ENCODE measurements at places on chromosomes 1 and 21. TPM values are rescaled to one million over a fixed set of nuclear protein-coding genes. Genes with fewer than 3 reads are reported as not detected.

DNA sequence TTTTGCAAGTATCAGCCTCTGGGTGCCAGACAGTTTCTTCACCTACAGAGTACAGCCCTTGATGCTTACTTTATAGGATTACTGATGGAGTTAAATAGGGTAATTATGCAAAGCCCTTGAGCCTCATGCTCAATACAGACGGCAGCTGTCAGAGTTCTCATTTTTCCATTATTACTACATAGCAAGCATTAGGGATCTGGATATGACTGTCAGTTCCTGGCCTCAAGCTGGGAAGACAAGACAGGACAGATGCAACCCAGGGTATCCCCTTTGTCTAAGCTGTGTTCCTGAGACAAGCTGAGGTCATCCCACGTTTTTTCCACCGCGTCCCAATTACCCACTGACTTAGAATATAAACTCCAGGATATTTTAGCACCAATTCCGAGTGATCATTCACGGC lies 94.4 kb downstream of the SLC35F3 start:
- no peak for DNase-seq

DNA sequence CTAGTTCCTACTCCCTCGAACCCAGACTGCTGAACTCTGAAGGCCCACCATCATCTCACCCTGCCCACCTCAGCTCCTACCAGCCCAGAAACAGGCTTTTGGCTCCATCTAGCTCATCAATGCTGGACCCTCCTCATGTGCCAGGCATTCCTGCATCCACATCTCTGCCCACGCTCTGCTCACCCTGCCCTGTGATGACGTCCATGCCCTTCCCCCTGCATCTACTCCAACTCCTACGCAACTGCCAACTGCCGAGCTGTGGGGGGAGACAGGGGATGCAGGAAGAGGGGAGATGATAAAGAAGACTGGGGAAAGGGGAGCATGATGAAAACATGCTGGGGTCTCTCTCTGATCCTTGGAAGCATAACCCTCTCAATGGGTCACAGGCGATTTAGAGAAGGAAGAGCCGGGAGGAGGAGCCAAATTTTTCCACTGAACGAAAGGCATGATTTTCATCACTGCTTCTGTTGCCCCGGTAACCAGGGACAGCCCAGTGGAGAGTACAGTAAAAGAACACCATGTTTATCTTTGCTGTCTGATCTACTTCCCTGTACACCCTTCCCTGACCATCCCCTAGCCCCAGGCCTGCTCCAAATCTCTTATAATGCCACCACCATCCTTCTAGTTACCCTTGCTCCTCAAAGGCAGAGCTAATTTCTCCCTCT lies 44.3 kb downstream of the CD34 start:
- DNase-seq, result no peak

Gene OR2L13
- polyA plus RNA-seq, result not detected

Gene SUSD4
- polyA plus RNA-seq, result 28.0 TPM

Gene DNM3
- polyA plus RNA-seq, result 5.2 TPM

DNA sequence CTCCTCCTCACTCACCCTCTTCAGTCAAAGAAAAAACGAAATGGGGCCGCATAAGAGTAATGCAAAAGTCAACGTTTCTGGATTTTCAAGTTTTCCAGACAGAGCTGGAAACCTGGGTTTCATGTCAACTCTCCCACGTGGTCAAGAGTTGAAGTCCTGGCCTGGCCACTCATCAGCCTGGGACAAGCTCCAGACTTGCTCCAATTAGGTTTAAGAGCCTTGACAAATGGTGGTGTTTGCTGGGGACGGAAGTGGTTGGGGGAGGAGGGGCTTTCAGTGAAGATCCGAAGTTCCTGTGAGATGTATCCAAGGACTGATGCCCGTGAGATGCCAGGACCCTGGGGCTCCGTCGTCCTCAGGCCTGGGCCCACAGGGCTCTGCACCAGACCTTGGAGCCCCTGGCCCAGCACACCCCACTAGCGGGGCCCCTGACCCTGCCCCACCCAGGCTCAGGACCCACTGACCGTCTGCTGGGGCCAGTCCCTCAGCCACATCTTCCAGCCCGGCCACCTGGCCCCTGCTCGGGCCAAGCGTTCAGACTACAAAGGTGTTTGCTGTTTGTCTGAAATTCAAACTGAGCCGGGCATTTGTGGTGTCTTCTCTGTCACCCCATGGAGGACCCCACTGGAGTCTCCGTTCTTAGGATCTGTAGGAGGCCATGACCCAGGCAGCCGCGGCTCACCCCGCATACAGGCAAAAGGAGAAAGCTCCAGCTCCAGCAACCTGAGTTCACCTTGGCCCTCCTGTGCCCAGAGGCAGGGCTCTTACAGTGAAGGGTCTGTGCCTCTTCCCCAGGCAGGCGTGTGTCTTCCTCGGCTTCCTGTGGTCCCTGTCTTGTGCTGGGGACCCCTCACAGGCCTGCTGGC lies 53.3 kb downstream of the SIK1 start:
- DNase-seq, result no peak

GRCh38 chr1:55684131-55684650 lies 469.0 kb upstream of the USP24 start:
- no peak for DNase-seq

GRCh38 chr1:215786997-215787396 lies 219.9 kb downstream of the KCTD3 start:
- DNase-seq, result no peak

DNA sequence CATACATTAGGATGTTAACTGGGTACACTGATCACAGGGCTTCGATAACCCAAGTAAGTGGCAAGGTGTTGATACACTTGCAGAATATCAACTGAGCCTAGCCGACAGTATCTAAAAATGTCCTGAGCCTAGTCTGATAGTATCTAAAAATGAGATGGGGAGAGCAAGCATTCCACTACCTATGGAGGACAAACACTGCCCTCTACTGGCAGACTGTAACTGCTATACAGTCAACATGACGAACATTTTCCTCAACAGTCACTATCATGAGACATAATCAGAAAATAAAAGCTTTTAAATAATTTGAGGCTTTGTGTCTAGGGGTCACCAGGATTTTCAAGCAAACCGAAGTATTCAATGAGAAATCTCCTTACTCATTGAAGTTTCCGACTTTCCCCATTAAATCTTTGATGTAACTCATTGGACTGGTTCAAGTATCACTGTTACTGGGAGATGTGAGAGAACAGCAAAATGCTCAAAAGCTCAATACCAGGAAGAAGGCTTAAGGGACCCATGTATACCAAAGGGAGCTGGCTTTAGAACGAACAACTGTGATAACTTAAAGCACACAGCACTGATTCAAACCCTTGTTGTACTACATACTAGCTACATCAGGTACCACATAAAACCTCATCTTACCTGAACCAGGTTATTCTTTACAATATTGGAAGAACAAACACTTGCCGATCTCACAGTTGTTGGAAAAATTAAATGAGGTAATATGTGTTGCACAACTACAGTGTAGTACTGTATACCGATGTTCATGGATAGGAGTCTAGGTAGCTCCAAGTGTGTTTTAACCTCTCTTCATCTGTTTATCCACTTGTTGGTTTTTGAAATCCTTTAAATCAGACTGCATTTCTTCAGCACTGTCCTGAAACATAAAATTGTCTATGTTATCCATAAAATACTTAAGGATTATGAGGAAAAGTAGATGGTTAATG lies 31.1 kb upstream of the SLC45A3 start:
- DNase-seq, result no peak

Gene SMIM1
- 6.3 TPM for polyA plus RNA-seq

DNA sequence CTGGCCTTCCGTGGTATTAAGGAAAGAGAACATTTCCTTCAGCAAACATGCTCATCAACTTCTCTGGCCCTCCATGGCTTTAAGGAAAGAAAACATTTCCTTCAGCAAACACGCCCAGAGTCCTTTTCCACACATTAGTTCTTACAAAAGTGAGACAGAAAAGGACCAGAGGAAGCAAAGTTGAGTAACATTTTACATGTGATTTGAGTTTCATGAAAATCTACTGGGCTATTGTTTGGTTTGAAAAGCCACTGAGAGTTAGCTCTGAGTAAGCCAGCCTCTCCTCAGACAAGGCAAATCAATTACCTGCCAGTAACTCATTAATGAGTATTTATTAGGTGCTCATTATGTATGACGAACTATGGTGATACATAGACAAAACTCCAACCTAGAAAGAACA lies 78.0 kb downstream of the NID1 start:
- DNase-seq, result no peak

GRCh38 chr1:89200663-89201062 lies 1.9 kb upstream of the GBP4 start:
- no peak for DNase-seq

GRCh38 chr1:68178821-68179490 lies 53.4 kb downstream of the WLS start:
- no peak for DNase-seq

DNA sequence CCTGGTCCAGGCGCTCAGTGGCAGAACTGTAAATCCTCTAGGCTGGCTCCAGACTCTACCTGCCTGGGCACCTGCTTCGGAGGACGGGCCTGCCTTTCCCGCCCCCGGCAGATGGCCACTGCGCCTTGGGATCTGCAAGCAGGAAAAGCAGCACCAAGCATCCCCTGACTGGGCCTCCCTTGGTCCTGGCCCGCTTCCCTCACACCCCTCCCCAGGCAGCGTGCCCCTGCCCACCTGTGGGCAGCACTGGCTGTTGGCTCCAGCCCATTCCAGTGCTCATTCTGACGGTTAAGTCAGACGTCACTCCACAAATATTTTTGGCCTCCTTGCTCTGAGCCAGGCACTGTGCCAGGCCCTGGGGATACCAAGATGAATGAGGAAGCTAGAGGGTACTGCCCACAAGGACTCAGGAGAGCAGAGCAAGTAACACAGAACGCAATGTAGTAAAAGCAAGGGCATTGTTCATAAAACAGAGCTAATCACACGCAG lies 22.0 kb upstream of the BLACAT1 start:
- peak; percentile 89 for DNase-seq

Gene CFAP74
- polyA plus RNA-seq, result 2.0 TPM

Gene OR2T3
- not detected for polyA plus RNA-seq

Gene JAM2
- 34.7 TPM for polyA plus RNA-seq

GRCh38 chr1:204564835-204565234 lies 48.6 kb downstream of the MDM4 start:
- DNase-seq, result no peak

DNA sequence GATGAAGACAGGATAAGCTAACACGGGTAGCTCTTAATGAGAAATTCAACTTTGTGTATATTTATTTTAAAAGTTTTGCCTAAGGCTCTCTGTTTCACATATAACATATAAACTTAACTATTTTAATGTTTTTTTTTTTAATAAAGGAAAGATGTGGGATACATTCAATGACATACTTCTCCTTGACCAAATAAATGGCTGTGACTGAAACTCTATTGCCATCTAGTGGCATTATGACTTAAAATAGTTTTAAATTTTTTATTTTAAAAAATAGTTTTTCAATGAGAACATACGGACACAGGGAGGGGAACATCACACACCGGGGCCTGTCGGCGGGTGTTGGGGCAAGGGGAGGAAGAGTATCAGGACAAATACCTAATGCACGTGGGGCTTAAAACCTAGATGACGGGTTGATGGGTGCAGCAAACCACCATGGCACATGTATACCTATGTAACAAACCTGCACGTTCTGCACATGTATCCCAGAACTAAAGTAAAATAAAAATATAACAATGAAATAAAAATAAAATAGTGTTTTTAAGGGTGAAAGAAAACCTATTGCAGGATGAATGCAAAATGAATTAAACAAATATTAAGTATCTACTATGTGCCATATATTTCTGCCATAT lies 83.4 kb downstream of the LYST start:
- DNase-seq, result peak; percentile 27

- DNase-seq, result no peak
Observed at GRCh38 chr1:215243345-215244054, 161.0 kb downstream of the KCNK2 start.

- no peak for DNase-seq
Observed at GRCh38 chr1:182283746-182284544, 107.6 kb downstream of the GLUL start.

DNA sequence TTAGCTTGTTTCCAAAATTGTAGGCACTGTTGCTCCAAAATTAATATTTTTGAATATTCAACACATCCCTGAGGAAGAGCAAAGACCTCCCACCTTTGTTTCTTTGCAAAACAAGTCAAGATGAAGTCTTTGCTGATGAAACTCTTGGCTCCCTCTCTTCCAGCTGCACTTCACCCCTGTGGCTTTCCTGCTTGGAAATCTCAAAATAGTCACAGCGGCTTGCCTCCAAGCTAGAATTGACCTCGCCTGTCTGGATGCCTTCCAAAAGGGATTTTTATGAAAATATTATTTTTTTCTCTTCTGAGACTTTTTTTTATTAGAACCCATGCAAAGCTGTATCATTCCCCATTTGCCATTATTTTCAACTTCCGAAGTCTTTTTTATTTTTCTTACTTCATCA lies 71.1 kb upstream of the MROH9 start:
- DNase-seq, result no peak

DNA sequence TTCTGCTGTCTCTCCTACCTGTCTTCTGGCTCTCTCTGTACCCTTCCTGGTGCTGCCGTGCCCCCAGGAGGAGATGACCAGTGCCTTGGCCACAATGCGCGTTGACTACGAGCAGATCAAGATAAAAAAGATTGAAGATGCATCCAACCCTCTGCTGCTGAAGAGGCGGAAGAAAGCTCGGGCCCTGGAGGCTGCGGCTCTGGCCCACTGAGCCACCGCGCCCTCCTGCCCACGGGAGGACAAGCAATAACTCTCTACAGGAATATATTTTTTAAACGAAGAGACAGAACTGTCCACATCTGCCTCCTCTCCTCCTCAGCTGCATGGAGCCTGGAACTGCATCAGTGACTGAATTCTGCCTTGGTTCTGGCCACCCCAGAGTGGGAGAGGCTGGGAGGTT lies 38.1 kb upstream of the IL19 start:
- no peak for DNase-seq

Gene GOLT1A
- 7.2 TPM for polyA plus RNA-seq

Gene HSF2BP
- 1.7 TPM for polyA plus RNA-seq

GRCh38 chr1:179728271-179728670 lies 14.8 kb upstream of the FAM163A start:
- DNase-seq, result no peak

DNA sequence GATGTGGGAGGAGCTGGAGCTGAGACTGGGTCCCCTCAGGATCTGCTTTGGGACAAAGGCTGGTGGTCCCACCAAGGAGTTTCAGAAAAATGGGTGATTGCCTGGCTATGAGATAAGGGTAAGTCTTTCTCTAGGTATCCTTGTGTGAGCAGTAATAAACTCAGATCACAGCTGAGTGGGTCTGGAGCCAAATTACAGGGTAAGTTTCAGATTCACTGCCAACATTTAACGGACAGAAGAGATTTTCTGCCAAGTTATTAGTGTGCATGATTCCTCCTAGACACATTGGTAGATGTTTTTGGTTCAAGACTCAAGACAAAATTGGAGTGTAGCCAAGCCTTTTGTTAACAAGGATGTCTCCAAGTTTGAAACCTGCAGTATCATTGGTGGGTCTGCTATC lies 7.5 kb downstream of the CD1B start:
- no peak for DNase-seq

Data from left lung (tissue), 14 donors.